ENCODE measurements at places on chromosomes 4 and X. TPM values are rescaled to one million over a fixed set of nuclear protein-coding genes. Genes with fewer than 3 reads are reported as not detected.

DNA sequence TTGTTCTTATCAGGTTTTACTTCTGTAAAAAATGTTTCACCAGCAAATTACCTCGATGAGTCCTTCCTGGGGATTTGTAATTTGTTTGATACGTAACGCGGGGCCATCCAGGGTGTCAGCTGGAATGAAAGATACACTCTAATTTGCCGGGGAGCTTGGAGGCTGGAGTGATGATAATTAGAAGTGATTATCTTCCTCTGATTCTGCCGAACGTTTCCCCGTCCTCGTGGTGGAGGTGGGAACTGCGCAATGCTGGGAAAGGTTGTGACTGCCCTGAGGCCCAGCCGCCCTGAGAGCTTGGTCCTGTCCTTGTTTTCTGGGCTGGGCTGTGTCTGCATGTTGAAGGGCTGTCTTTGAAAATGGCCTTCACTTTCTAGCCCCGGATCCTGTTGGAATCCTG, 48.0 kb downstream of the SORCS2 start:
- no peaks in the 10 kb centered on the region for H3K4me1 ChIP-seq
- H3K4me3 ChIP-seq = no peak overlapping the region
- H3K27ac ChIP-seq = no peak overlapping the region
- DNase-seq = no peak

The PTCHD1 gene
- not detected for total RNA-seq

- H3K4me3 ChIP-seq = no peak overlapping the region
- H3K27me3 ChIP-seq = no peaks in the 10 kb centered on the region
- no peaks in the 10 kb centered on the region for H3K36me3 ChIP-seq
- no peaks in the 10 kb centered on the region for H3K4me1 ChIP-seq
- DNase-seq = no peak
Measured at GRCh38 chrX:115696939-115697338, 136.0 kb downstream of the PLS3 start.

The TEX11 gene
- total RNA-seq = not detected

- H3K36me3 ChIP-seq = peaks cover 17% of the 10 kb centered on the region
- no peak overlapping the region for H3K27ac ChIP-seq
Measured at GRCh38 chrX:130130990-130131389, 20.7 kb upstream of the ELF4 start.

The RTL3 gene
- not detected for total RNA-seq

The UCP1 gene
- not detected for total RNA-seq
